ENCODE measurements at places on chromosomes 5 and 9.

- no peak for DNase-seq
Observed at GRCh38 chr9:124347206-124347967, 67.9 kb downstream of the PSMB7 start.

- no peak for DNase-seq
Observed at GRCh38 chr5:34867660-34868059, 28.7 kb downstream of the TTC23L start.

- DNase-seq: no peak
Observed at GRCh38 chr5:72458407-72458806, 48.8 kb downstream of the ZNF366 start.

DNA sequence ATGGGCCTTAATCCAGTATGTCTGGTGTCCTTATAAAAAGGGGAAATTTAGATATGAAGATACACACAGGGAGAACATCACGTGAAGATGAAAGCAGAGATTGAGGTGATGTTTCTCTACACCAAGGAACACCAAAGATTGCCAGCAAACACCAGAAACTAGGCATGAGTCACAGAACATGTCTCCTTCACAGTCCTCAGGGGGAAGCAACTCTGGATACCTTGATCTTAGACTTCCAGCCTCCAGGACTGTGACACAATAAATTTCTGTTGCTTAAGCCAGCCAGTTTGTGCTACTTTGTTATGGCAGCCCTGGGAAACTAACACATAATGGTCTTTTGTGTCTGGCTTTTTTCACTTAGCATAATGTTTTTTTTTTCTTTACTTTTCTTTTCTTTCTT is 41.2 kb upstream of the STRBP start:
- no peak for DNase-seq

GRCh38 chr5:179410291-179411160 is 65.3 kb upstream of the ADAMTS2 start:
- DNase-seq: no peak

GRCh38 chr9:123998278-123998925 is 13.2 kb upstream of the LHX2 start:
- no peak for DNase-seq

DNA sequence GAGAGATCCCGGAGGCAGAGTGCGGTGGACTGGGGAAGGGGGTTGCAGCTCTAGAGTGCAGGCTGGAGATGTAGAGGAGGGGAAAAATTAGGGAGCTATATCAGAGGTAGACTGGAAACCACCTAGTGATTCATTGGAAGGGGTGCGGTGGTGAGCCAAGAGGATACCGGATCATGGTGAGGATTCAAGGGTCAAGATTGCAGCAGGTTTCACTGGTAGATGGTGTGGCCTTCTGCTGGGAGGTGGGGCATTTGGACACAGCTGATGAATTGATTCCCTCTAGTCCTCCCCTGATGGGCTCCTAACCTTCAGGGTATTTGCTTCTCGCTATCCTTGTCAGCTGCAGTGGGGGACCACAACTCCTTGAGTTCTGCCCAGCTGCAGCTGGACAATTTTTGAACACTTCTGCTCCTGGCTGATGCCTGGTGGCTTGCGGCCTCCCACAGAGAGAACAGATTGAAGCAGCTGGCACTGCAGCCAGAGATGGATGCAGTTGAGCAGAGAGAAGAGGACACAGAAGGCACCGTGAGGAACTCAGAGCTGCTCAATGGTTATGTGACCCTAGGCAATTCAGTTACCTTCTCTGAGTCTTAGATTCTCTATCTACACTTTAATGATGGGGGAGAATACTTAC is 134.4 kb upstream of the ABCA1 start:
- DNase-seq: no peak

DNA sequence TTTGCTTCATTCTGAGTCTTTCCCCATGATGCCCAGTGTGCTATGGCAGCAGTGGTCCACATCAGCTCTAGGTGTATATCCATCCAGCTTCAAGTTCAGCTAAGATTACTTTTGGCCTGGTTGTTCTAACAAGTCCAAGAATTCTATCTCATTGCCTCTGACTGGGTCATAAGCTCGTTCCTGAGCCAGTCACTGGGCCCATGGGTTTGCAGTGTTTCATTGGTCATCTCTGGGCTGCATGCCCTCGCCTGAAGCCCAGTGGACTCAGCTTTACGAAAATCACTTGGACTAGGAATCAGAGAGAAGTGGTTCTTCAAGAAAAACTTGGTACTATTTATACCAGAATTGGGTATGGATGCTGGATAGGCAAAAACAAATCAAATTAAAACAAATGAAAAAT is 16.1 kb upstream of the ARHGAP26 start:
- no peak for DNase-seq

DNA sequence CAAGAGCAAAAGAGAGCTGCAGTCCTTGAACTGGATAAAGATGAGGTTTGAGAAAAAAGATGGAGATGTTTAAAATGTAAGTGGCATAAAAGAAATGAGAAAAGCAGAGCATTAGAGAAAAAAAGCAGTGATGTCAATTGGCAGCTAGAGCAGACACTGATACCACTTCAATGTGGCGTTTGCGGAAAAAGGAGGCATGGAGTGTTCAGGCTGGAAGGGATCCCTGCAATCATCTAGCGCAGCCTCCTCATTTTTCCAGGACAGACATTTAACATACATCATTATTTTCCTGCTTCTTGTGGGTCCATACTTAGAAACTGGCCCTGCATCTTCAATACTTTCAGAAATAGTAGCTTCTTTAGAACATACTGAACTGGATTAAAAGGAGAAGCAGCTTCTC is 563.8 kb downstream of the PTPRD start:
- no peak for DNase-seq
